Left colon (tissue), 2 donors: ENCODE measurements at places on chromosomes 7 and 10. TPM values are rescaled to one million over a fixed set of nuclear protein-coding genes. Genes with fewer than 3 reads are reported as not detected.

Gene PHYHIPL
- total RNA-seq = 0.45 TPM

Gene ATG9B
- total RNA-seq = not detected

Gene ADAMTS14
- total RNA-seq = 2.1 TPM

Gene LDB3
- 4.3 TPM for total RNA-seq

Gene ANKRD61
- not detected for total RNA-seq

Gene MSS51
- 1.5 TPM for total RNA-seq

Gene HACD1
- 3.2 TPM for total RNA-seq

Gene PAXIP1
- total RNA-seq = 14.0 TPM

DNA sequence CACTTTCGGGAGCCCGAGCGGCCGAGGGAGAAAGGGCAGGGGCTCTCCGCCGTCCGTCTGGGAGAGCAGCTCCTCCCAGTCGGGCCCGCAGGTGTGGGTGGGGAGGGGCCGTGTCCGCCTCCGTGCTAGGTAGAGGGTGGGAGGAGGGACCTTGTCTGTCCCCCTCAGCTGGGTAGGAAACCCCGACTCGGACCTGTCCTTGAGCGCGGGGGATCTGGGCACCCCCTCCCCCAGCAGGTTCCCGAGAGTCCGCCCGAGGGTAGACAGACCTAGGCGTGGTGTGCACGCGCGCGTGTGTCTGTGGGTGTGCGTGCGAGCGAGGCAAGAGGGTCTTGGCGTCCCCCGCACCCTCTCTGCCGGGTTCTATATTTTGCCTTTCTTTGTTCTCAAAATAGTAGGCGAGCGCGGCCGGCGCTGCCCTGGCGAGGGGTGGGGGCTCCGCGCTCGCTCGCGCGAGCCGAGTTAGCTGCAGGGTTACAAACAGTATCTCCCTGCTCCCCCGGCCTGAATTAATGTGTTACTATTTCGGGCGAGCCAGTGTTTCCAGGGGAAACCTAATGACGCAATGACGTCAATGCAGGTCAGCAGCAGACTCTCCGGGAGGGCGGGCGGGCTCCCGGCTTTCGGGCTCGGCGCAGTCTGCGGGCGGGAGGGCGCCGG lies 73.9 kb upstream of the LEP start:
- no peak for DNase-seq

GRCh38 chr7:107345898-107346297 lies 124.0 kb upstream of the GPR22 start:
- no peak for DNase-seq

DNA sequence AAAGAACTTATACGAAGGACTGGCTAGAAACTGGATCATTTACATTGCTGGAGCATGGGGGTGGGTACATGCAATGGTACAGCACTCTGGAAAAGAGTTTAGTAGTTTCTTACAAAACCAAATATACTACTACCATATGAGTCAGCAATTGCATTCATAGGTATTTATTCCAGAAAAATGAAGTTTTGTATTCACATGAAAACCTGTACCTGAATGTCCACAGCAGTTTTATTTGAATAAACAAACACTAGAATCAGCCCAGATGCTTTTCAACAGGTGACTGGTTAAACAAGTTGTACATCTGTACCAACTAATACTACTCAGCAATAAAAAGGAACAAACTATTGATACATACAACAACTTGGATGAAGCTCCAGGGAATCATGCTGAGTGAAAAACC lies 3.4 kb downstream of the SCIN start:
- no peak for DNase-seq

- no peak for DNase-seq
Observed at GRCh38 chr10:61028861-61029361, 84.9 kb upstream of the RHOBTB1 start.

DNA sequence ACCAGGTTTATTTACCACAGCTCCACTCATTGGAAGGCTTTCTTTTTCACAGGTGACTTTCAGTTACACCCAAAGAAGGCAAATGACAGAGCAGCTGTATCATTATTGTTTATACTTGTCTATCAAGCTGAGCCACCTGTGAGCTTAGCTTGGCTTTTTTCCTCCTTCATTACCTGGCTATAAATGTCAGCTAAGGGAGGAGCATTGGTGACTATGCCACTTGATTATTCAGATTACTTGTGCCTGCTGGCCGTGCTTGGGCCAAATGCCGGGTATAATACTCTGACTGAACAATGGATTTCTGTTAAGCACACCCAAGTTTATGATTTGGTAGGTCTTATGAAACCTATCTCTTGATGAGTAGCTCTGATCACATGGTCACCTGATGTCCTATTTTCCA lies 9.9 kb upstream of the GNAT3 start:
- DNase-seq = no peak

GRCh38 chr7:140004672-140005071 lies 58.1 kb downstream of the PARP12 start:
- no peak for DNase-seq

- DNase-seq = no peak
Observed at GRCh38 chr7:30977222-30977621, 13.5 kb downstream of the GHRHR start.

DNA sequence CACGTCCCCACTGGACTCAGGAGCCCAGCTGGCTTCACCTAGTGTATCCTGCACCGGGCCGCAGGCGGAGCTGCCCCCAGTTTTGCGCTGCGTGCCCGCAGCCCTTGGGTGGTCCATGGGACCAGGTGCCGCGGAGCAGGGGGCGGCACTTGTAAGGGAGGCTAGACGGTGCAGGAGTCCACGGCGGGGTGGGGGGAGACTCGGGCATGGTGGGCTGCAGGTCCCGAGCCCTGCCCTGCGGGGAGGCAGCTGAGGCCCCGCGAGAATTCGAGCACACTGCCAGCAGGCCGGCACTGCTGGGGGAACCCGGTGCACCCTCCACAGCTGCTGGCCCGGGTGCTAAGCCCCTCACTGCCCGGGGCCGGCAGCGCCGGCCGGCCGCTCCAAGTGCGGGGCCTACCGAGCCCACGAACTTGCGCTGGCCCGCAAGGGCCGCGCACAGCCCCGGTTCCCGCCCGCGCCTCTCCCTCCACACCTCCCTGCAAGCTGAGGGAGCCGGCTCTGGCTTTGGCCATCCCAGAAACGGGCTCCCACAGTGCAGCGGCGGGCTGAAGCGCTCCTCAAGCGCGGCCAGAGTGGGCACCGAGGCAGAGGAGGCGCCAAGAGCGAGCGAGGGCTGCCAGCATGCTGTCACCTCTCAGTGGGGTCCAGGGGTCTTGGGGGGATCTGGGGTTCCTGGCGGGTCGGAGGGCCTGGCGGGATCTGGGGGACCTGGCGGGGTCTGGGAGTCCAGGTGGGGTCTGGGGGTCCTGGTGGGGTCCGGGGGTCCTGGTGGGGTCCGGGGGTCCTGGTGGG lies 81.4 kb downstream of the VIPR2 start:
- no peak for DNase-seq

DNA sequence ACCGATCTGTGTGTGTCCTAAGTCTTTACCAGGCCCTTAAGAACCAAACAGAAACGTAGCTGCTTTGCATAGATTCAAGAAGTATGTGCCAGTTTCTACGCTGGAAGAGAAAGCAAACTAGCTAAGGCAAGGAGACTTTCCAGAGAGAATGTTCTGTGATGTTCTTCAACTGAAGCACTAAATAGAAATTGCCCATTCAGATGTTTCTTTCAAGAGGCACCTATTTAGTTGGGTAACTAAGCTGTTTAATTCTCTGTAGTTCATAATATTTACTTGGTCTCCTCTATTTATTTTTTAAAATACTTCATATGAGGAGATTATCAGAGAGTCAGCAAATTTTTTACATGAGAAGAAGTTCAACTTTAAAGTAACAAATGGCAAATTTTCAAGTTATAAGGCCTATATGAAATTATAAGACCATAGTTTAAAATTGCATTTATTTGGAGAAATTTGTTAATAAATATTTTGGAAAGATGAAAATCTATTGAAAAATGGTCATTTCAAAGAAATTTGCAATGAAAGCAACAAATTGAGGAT lies 279.0 kb downstream of the NEBL start:
- DNase-seq = no peak

DNA sequence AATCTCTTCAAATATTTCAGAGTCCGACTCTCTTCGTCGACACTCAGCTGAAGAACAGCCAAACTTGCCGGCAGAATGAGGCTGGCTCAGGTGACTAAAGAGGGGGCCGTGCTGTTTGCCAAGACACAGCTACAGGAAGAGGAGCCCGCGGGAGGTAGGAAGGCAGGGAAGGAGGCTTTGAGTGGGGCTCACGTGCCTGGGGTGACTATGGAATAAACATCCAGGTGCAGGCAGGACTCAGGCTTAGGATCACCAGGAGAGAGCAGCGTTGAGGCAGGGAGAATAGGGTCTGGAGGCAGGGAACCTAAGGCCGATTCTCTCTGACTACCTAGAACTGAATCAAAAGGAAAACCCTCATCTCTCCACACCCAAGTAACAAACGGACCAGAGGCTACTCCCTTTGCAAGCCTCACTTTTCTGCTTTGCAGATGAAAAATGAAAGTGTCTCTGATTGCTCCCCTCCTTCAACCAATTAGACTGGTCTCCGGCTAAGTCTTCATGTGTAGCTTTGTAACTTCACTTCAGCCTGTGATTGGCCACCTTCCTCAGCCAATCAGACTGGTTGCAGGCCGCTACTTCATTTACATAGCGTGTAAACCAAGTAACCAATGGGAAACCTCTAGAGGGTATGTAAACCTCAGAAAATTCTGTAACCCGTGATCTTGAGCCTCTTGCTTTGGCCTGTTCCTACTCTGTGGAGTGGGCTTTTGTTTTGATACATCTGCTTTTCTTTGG lies 19.7 kb upstream of the BNIP3 start:
- DNase-seq = no peak

DNA sequence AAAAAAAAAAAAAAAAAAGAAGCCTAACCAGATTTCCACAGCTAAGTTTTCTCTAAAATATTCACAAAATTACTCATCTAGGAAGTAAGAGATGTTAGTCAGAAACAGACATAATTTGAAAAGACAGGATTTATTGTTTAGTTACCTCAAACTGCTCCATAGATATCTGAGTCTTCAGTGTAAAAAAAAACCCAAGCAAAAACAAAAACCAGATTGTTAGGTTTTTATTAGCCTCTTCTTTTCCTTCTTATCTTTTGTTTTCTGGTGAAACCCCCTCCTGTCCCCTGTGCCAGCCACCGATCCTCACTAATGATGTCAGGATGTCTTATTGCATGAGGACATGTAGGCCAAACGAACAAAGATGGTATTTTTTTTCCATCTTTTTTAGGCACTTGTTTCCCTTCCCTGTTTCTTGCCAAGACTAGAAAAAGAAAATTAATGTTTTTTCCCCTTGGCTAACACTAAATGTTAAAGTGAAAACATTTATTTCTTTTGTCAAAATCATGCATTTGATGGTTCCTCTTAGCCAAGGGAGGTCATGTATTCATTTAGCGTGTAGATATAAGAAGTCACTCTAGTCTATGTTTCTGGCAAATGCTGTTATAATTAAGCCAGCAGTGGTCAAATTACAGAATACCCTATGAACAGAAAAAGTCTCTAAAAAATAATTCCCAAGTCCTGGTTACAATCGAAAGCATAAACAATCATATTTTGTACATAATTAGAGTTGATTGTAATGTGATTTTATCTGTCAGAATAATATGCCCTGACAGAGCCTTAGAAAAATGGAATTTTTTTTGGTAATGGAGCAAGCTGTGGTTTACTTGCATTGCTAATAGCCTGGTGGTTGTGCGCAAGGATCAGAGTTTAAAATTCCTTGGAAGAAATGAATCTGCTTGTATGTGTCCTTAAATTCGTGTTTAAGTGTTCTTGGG lies 702.4 kb upstream of the FZD8 start:
- DNase-seq = no peak

GRCh38 chr7:70512144-70512543 lies 619.8 kb upstream of the GALNT17 start:
- DNase-seq = no peak

GRCh38 chr7:44438816-44439215 lies 51.6 kb downstream of the NUDCD3 start:
- no peak for DNase-seq

- DNase-seq = no peak
Observed at GRCh38 chr7:101882005-101882421, 64.6 kb downstream of the CUX1 start.
